ENCODE measurements at places on chromosomes 11 and 22.

GRCh38 chr22:37647928-37648327 is 8.5 kb downstream of the SH3BP1 start:
- DNase-seq = no peak

GRCh38 chr11:66894141-66894540 is 37.3 kb downstream of the LRFN4 start:
- DNase-seq = peak; percentile 44

- DNase-seq = no peak
Measured at GRCh38 chr22:47172771-47173534, 410.5 kb downstream of the TBC1D22A start.

DNA sequence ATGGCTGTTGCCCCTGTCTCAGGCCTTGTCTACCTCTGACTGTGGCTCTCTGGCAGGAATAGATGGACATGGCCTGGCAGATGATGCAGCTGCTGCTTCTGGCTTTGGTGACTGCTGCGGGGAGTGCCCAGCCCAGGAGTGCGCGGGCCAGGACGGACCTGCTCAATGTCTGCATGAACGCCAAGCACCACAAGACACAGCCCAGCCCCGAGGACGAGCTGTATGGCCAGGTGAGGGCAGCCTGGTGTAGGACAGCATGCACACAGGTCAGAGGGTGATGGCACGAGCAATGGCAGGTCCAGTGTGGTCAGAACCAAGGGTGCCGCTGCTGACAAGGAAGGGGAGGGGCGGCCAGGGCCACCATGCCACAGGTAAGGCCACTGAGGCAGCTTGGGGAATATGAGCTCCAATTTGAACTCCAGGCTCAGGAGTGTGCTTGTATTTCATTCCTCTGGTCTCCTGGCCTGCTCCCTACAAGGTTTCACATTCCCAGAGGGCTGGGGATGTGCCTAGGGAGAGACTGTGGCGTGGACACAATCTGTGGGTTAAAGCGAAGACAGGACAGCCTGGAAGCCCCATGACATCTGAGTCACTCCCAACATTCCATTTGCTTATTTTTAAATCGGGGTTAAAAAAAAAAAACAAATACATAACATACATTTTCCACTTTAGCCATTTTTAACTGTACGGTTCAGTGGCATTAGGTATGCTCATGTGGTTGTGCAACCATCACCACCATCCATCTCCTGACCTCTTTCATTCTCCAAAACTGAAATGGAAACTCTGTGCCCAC is 562 bp downstream of the FOLR3 start:
- no peak for DNase-seq

DNA sequence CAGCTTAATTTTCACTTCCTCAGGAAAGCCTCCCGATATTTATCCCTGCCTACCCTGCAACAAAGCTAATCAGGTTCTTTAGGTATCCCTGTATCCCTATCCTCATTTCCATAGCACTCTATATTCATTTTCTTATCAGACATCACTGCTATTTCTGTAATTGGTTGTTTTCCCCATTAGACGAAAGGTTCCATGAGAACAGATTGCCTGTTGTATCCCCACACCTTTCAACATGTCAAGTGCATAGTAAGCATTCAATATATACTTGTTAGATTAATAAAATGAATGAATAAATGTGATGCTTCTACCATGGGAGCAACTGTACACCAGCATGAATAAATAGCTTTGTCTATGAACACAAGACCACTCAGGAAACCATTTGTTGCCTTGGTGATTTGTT is 499.8 kb downstream of the DLG2 start:
- peak; percentile 39 for DNase-seq

- DNase-seq = no peak
Measured at GRCh38 chr11:21622566-21622965, 570.3 kb upstream of the ANO5 start.

DNA sequence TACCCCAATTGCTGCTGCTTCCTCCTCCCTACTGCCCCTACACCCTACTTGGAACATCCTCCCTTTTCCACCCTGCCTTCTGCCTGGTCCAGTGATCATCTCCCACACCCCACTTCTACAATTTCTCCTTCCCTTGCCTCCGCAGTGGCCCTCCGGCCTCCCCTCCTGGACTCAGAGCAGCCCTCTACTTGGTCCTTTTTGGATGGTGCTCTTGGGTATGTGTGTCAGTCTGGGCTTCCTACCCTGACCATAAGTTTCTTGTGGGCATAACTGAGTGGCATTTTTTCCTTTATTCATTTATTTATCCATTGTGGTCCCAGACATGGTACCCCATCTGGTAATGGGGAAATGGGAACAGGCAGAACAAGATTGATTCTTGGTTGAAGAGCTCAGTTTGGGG is 111.4 kb upstream of the NAV2 start:
- DNase-seq = no peak

GRCh38 chr11:120130991-120131760 is 6.7 kb downstream of the TRIM29 start:
- DNase-seq = no peak

- no peak for DNase-seq
Measured at GRCh38 chr11:34432822-34433221, 5.9 kb upstream of the CAT start.

DNA sequence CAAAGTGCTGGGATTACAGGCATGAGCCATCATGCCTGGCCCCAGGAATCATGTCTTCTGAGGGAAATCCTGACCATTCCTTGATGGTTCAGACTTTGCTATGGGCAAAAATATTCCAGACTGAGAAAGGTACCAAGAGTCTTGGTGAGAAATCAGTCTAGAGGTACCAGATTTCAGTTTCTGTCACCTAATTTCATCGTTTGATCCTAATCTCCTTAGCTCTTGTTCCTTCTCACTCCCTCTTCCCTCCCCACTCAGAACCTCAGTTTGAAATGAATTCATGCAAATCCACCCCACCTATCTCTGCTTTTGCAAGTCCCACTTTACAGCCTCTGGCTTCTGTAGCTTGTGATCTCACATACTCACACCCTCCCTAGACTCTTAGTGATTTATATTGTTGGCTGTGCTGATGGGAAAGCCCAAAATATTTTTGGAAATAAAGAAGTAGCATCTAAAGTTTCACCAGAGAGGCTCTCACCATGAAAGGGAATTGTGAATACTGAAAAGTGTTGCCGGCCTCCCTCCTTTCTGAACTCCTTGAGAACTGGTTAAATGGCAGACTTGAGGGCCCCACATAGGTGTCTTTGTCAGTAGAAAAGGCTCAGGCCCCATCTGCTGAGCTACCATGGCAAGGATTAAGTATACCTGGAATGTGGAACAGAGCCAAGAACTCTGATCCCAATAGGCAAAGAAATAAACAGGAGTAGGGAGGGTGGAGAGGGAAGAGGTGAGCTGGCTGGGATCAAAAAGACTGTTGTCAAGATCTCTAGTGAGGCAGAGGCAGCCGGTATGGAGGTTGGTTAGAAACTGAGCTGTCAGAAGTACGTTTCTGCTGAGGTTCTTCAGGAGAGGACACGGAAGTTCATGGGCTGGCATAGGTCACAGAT is 190.5 kb upstream of the MTMR2 start:
- no peak for DNase-seq

DNA sequence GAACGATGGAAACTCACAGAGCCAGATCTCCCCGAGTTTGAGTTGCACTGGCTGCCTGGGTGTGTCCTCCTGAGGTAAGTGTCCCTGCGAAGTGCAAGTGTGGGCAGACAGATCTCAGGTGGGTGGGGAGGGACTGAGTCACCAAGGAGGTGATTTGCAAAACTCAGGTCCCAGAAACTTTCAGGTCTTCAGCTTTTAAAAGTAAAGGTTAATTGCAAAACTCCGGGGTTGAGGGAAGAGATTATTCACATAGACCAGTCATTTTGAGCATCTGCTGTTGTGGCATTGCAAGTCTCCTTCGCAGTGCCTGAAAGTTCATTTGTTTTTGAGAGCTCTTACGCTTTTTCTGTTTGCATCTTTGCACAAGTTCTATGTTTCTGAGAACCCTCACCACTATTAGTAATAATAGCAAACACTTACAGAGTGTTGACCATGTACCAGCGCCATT is 7.1 kb downstream of the CD44 start:
- DNase-seq = no peak

DNA sequence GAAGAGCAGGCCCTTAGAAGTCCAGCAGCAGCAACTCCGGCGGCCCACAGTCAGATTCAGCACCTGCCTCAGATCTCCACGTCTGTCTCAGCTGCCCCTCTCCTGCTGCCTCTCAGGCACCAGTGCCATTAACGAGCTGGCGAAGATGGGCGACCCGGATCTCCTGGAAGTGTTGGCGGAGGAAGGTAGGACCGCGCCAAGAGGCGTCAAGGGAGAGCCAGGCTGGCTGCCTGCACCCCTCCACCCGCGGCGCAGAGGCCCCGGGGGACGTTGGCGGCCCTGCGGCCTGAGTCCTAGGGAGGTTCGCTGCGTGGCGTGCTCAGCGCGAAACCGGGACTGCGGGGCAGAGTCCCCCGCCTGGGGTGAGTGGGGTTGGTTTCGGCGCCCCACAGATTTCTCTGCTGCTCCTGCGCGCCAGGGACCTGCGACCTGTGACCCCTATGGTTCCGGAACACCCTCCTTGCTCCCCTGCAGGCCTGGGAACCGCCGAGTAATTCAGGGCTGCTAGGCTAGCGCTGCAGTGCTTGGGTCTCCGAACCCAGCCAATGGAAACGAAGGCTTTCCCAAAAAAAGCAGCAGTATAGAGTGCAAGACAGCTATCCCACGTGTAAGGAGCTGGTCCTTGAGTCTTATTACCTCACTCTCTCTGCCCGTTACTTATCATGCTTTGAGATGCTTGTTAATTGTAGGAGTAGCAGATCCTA is 615 bp downstream of the ANO5 start:
- DNase-seq = peak; percentile 72

GRCh38 chr22:46619240-46619829 is 851 bp upstream of the GRAMD4 start:
- no peak for DNase-seq

DNA sequence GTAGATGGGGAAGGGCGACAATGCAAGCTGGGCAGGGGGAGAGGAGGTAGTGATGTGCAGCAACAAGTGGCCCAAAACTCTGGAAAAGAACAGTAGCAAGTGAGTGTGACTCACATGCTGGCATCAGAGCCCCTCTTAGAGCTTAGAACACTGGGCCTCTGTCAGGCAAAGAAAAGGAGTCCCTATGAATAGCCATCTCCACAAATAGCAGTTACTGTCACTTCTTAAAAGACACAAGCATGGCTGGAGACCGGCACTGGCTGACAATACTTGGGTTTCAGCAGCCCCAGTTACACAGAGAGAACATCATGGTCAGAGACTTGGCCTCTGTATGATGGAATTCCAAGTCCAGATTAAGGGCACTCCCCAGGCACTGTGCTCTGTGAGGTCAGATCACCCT is 58.2 kb downstream of the PRCP start:
- DNase-seq = no peak

DNA sequence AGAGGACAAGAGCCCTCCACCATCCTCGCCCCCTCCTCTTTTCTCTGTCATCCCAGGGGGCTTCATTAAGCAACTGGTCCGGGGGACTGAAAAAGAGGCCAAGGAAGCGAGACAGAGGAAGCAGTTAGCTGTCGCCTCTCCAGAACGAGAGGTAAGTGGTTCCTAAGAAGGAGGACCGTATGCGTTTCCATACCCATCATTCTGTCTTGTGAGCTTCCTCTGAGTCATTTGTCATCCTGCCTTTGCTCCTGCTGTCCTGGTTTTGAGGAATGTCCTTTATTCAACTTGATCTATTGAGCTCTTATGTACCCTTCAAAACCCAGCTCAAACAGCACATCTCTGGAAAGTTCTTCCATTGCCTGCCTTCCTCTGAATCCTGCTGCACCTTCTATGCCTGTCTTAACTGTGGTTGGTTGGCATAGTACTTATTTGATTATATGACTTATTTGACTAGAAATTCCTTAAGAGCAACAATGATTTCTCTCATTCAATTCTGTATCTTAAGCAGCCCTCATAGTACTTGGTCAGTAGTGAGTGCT is 21.3 kb downstream of the MYO18B start:
- DNase-seq = no peak

GRCh38 chr22:36405221-36405661 is 17.5 kb upstream of the MYH9 start:
- DNase-seq = no peak

DNA sequence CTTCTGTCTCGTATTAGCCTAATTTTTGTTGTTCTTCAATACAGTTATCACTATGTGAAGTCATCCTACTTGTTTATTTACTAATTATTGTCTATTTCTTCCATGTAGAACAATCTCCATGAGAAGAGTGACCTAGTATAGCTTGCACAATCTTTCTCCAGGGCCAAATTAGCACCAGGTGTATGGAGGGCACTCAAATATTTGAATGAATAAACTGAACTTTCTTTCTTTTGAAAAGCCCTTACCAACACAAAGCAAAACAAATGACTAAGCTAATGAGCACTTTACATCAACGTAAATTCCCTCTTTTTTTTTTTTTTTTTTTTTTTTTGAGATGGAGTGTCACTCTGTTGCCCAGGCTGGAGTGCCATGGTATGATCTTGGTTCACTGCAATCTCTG is 34.2 kb downstream of the ABTB2 start:
- no peak for DNase-seq

DNA sequence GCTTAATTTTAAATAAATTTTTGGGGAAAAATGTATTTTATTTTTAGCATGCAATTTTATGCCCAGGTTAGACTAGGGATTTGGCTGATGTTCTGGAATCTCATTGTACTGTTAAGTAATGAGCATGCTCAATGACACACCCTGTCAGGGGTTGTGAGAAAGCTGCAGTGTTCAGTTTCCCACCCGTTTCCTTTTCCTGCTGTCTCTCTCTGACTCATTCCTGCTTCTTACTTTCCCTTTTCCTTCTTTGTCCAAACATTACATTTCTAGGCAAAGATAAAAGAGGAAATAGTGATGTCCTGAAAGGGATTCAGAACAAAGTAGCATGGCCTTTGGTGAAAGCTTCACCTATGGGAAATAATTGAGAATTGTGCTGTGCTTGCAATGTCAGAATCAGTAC is 22.7 kb downstream of the OOSP3 start:
- DNase-seq = no peak

GRCh38 chr22:32246166-32246565 is 9.0 kb downstream of the SLC5A4 start:
- DNase-seq = no peak

DNA sequence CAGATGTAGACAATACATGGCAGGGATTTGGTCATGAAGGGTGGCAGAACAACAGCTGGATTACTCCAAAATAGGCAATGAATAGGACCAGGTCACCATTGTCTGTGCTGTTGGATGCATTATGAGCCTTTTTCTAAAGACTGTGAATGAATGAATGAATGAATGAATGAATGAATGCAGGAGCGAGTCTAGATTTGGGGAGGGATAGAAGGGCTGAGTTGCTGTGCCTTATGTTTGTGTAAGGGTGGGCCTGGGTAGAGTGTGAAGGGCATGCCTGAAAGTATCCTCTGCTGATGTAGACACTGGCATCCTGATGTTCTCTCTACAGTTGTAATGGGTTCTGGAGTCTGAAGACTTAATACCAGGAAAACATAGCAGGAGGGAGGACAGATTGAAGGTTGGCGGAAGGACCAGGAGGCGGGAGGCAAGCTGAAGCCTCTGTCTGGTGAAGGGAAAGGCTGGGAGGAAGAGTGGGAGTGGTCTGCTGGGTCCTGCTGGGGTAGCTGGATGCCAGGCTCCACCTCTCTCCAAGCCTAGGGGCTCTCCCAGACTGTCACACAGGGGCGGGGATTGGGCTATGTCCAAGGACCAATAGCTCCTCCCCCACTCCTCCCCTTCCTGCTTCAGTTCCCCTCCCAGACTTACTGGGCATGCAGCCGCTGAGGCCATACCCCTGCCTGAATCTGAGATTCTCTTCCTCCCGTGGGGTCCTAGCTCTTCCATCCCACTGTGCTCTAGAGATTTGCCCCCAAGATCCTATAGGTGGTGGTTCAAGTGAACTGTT is 4.8 kb downstream of the TRIM3 start:
- DNase-seq = no peak

Measured in NCI-H1092 treated with DMSO at 0.1 percent for 48 hours (cell line).